Right renal cortex interstitium (tissue), 3 donors: ENCODE measurements at places on chromosomes 13 and 19. TPM values are rescaled to one million over a fixed set of nuclear protein-coding genes. Genes with fewer than 3 reads are reported as not detected.

The IL17D gene
- polyA plus RNA-seq = 9.2 TPM

The ZNF729 gene
- polyA plus RNA-seq = 1.9 TPM

The ZNF682 gene
- polyA plus RNA-seq = 14.7 TPM

The KLK2 gene
- 0.22 TPM for polyA plus RNA-seq

The KLK14 gene
- polyA plus RNA-seq = 0.15 TPM

The FPR3 gene
- polyA plus RNA-seq = 0.34 TPM

The STOML3 gene
- not detected for polyA plus RNA-seq

The SYCN gene
- polyA plus RNA-seq = not detected

The CYP2A7 gene
- not detected for polyA plus RNA-seq

The KLK4 gene
- polyA plus RNA-seq = not detected

The MATK gene
- polyA plus RNA-seq = 1.4 TPM

The SMIM24 gene
- polyA plus RNA-seq = 553 TPM

The SIGLEC7 gene
- 0.36 TPM for polyA plus RNA-seq

The LIM2 gene
- 0.24 TPM for polyA plus RNA-seq

The RXFP2 gene
- polyA plus RNA-seq = 0.57 TPM

The NPAS1 gene
- polyA plus RNA-seq = 1.6 TPM

DNA sequence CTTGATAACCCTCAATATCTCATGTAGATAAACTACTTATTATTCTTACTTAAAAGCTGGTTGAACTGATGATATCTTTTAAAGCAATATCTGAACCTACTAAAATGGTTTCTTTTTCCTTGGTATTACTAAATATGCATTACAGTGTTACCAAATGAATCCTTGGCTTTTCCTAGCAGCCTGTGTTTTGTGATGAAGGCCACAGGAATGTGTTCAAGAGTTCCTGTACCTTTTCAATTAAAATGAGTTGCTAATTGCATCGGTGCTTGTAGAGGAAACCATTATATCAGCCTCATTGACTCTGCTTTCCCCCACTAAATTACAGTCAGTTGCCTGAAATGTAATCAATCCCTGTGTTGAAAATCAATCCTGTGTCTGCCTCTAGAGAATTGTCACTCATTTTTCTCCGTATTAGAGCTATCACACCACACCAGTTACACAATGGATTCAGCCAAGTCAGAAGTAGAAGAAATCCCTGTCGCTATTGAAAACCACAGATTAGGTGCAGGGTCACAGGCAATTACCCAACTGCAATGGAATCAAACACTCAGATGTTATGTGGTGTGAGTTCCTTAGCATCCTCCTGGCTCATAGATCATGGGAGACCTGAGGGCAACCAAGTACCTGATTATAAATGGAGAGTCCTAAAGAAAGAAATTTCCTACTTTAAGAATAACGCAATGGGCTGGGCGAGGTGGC is 13.3 kb downstream of the FAM216B start:
- DNase-seq = no peak

DNA sequence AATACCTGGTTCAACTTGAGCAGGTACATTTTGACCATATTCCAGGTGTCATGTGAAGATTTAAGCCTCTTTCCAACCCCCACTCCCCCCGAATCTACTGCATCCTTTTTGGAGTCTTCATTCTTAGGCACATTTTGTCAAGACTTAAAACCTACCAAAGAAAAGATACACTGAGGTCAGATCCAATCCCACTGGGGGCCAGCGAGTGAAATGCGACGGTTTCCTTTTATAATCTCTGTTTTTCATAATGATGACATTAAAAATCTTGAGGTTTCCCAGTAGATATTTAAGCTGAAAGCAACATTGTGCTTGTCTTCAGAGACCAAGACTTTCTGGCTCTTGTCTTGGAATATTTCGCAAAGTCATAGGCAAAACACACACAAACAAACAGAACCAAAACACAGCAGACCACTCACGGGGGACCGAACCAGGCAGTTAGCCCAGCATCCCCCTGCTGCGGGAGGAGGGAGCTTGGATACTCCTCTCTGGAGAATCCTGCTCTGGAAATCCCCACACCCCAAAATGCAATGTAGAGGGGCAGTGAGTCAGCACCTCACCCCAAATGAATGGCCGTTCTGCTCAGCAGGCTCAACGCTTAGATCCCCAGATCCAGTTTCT is 506 bp upstream of the GAS6 start:
- DNase-seq = no peak

DNA sequence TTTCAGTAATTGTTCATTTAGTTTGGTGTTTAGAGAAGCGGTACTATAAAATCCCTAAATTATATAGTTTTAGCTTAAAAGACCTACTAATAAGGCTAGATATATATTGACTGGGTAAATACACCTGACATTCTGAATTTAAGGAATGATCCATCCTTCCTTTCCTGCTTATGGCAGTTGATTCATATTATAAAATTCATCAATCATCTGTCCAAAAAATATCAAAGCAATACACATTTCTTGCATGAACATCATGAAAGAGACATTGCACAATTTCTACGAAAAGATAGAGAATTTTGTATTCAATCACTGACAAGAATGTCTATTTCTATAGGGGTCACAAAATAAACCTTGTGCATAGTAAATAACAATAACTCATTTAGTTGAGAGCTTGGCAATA is 514.9 kb downstream of the SLITRK6 start:
- DNase-seq = no peak

DNA sequence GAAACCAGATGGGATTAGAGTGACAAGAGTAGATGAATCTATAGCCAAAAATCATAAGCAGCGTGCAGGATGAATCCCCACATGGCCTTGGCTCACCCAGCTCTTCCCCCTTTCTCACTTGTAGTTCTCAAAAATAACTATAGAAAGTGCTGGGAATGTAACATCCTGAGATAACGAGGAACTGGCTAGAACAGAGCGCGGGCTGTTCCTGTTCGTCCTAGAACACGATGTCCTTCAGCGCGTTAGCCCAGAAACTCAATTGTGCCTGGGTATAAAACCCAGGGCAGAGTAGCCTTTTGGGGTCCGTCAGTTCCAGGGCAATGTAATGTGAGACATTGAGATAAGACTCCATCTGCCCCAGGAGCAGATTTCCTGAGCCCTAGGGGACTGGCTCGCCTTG is 326.2 kb downstream of the TSHZ3 start:
- DNase-seq = no peak

GRCh38 chr13:46644816-46645215 is 91.8 kb downstream of the LRCH1 start:
- no peak for DNase-seq

GRCh38 chr19:3224346-3225168 is at the start of gene CELF5:
Gene CELF5 (plus strand): TSS chr19:3224661. CDS start chr19:3224740, 79 bp downstream.
- DNase-seq = no peak

- no peak for DNase-seq
Measured at GRCh38 chr19:9735986-9736385, 32.6 kb downstream of the ZNF846 start.

GRCh38 chr13:44155422-44156293 is 218.0 kb upstream of the SERP2 start:
- peak; percentile 77 for DNase-seq

DNA sequence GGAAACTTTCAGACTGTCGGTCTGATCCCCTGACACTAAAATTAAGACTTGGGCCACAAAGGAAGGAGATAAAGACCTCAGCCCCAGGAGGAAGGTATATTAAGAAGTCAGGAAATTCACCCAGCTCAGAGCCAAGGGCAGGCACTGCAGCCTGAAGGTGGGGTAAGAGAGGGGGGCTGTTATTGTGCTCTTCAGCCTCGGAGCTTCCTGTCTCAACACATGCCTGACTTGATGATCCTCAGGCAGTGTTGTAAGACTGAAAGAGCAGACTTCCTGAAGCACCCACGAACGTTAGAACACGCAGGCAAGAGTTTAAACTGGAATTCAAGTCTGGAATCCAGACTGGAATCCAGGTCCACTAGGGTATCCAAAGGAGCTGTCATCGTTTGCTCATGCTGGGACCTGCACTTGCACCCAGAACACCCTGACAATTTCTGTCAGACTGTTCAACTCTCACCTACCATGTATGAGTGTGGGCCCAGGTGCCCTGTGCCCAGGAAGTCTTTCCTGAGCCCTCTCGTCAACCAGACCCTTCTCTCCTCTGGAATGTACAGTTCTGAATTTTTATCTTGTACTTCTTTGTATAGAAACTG is 10.7 kb upstream of the FLT1 start:
- DNase-seq = no peak

DNA sequence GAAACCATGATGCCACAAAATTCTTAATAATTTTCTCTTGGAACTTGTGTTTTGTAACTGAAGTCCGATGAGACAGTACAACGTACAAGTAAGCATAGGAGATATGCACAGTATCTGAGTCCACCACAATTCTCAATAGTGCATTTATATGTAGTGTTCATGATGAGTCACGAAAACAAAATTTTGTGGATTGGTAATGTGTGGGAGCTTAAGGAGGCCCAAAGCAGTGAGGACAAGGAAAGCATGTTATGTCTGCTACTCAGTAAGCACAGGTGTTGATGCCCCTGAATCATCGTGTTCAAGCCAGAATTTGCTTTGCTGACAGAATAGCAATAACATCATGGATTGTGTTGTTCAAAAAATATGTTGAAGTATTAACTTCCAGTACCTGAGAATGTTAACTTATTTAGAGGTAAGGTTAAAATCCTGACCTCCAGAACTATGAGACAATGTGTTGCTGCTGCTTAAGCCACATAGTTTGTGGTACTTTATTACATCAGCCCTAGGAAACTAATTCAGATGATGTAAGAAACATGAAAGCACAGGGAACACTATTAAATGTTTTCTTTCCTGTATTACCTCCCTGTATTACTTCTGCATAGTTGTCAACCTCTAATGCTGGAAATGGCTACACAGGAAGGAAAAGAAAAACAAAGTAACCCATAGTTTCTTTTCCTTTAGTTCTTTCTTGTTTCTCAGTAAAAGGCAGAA is 201.3 kb downstream of the SLITRK6 start:
- no peak for DNase-seq

GRCh38 chr13:102679449-102680132 is 15.3 kb downstream of the METTL21C start:
- DNase-seq = no peak

- DNase-seq = no peak
Measured at GRCh38 chr13:28510066-28510465, 15.1 kb upstream of the FLT1 start.

GRCh38 chr13:21541980-21542379 is 62.0 kb downstream of the MICU2 start:
- DNase-seq = no peak

GRCh38 chr13:51619614-51620013 is 35.4 kb downstream of the WDFY2 start:
- DNase-seq = no peak

DNA sequence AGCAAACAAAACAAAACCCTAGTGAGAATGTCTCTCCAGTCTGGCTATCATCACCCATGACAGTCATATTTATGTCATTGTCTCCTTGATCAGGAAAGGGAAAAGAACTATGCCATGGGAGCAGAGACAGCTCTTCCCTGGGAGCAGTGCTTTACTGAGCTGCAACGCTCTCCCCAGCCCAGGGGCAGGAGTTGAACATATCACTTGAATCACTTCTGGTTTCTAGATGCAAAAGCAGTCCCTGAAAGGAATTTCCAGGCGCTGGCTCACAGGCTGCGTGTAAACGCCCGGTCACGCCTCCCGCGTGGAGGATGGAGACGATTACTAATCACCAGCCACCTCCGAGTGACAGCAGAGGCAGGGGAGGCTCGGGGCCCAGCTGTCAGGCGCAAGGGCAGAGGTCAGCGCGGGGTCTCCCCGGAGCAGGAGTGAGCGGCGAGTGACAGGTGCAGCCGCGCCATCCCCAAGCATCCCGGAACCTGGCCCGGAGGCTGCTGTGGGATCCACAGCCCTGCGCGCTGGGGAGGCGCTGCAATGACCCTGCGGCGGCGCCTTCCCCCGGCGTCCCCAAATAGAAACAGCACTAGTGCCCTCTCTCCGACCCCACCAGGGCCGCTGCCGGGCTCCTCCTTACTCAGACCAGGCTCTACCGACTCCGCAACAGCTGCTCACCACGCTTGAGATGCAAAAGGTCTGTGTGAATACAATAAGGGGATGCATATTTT is 23.5 kb upstream of the DCLK1 start:
- DNase-seq = no peak

- DNase-seq = no peak
Measured at GRCh38 chr19:33613620-33614000, 8.1 kb upstream of the CHST8 start.

GRCh38 chr13:87198371-87198770 is 472.8 kb upstream of the SLITRK5 start:
- DNase-seq = no peak

GRCh38 chr19:38945562-38946228 is 15.0 kb downstream of the MRPS12 start:
- DNase-seq = no peak

GRCh38 chr19:18504886-18505610 is 16.8 kb downstream of the ELL start:
- DNase-seq = no peak

GRCh38 chr19:44582581-44583265 is 30.6 kb upstream of the IGSF23 start:
- DNase-seq = no peak

GRCh38 chr13:79404361-79404760 is 1.7 kb downstream of the RBM26 start:
- no peak for DNase-seq

- no peak for DNase-seq
Measured at GRCh38 chr13:24670961-24671381, 9.2 kb upstream of the ATP12A start.

- DNase-seq = no peak
Measured at GRCh38 chr13:39370554-39370953, 232.4 kb downstream of the LHFPL6 start.

- no peak for DNase-seq
Measured at GRCh38 chr19:40035996-40036395, 20.0 kb downstream of the ZNF780B start.

DNA sequence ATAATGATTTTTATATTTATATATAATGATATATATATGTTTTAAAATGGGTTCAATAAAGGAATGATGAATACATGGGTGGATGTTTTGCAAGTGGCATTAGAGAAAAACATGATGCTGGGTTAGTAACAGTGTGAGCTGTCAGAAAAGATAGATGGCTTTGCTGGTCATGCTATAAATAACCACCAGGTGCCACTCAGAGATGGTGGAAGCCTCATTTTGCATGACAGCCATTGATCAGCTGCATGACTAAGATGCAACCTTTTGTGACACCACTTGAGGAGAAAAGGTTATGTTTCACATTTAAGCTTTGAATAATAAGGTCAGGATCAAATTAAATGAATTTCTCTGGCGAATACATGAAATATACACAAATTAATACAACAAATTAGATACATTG is 737.7 kb downstream of the PCDH9 start:
- no peak for DNase-seq

GRCh38 chr19:2850256-2850925 is 9.1 kb downstream of the ZNF555 start:
- no peak for DNase-seq

DNA sequence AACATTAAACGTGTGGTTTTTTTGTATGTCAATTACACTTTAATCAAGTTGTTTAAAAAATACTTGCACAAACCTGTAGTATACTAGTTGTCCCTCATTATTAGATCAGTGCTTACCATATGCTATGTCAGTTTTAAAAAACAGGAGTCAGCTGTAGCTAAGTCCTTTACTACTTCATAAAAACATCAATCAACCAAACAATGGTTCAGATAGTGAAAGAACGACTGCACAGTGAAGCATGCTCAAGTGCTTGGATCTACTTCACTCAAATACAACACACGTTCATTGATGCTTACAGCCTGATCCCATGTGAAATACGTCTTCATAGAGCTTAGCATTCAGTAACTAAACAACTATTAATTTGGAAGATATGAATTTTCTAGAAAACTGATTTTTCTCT is 225.0 kb downstream of the FGF14 start:
- DNase-seq = no peak
